Kasumi-1 (cell line): ENCODE measurements at places on chromosomes 6 and 20.

DNA sequence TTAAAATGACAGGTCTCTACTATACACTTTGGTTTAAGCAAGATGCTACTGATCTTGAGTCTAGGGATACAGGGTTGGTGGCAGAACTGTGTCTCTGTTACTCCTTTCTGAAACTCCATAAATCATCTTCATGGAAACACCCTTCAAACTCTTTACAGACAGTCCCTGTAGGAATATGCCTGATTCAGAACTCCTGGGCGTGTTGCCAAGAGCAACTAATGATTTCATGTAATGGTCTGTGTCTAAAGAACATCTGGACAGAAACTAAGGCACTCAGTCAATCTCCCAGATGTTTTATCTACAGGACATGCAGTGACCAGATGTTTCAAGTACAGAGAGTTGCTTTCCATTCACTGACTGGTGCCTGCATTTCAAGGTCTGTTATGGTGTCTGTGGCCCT, 464.4 kb upstream of the CHD6 start:
- no peak for DNase-seq

- no peak for DNase-seq
These were observed 10.1 kb downstream of the TULP4 start for GRCh38 chr6:158322400-158322723.

GRCh38 chr20:420721-421574, 12.8 kb downstream of the RBCK1 start:
- no peak for DNase-seq

- no peak for DNase-seq
These were observed 49.2 kb downstream of the GOPC start for GRCh38 chr6:117553142-117553541.

- DNase-seq: no peak
These were observed 51.5 kb upstream of the ENPP4 start for GRCh38 chr6:46078294-46078693.

- DNase-seq: no peak
These were observed 392.8 kb downstream of the ADGRB3 start for GRCh38 chr6:69027861-69028260.

GRCh38 chr20:58568126-58568482, 52.9 kb upstream of the APCDD1L start:
- no peak for DNase-seq

DNA sequence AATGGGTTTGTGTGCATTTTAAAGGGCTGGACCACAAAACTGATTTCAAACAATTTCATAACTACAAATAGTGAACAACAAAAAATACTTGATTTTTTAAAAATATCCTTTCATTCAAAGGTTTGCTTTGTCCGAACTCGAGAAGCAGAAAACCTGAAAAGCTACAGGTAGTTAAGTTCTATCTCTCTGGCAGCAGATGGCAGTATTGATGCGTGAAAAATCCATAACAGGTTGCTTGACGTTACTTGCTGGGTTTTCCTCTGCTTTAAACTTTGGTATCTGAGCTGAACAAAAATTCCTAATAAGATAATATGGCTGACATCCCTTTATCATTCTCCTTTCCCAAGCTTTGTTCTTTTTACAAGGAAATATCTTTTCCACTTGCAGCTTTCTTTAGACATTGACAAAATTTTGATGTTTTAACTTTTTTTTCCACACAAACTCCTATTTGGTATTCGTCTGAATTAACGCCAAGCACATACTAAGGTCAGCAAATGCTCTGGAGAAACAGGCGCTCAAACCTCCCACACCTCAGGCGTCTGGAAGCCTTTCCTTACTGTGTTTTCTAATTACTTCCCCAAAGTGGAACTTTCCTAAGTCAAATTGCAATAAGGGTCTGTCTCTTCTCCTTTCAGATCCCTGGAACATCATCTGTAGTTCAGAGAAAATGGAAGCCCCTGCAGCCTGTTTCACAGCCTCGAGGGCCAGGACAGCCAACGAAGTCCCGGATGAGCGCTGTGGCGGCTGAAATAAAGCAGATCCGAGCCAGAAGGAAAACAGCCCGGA, 50.3 kb upstream of the GFRAL start:
- DNase-seq: peak; percentile 51

- no peak for DNase-seq
These were observed 28.9 kb downstream of the INSM1 start for GRCh38 chr20:20396794-20397193.

GRCh38 chr20:49165611-49166010, 22.5 kb downstream of the STAU1 start:
- DNase-seq: no peak

- no peak for DNase-seq
These were observed 22.4 kb upstream of the KIAA0408 start for GRCh38 chr6:127481628-127482027.

- no peak for DNase-seq
These were observed 9.4 kb downstream of the TGIF2 start for GRCh38 chr20:36582821-36583220.

- no peak for DNase-seq
These were observed 160.5 kb downstream of the ADGRG6 start for GRCh38 chr6:142462260-142462659.

DNA sequence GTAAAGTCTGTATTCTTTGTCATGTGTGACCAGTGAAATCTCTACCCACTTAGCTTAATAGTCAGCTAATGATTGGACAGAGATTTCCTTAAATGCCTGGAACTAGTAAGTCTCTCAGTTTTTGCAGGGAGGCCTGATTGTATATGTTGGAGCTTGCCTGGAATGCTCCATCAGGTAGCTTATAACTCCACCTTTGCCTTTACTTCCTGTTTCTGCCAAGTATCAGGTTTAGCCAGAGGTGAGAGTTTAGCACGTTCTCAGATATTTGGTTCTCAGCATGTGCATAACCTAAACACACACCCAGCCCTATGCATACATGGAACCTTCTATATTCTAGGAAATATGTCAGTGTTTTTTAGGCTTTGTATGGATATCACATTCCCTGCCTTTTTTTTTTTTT, 435.3 kb downstream of the CDKAL1 start:
- DNase-seq: no peak

- DNase-seq: no peak
These were observed 480.7 kb upstream of the SPTLC3 start for GRCh38 chr20:12528104-12528503.
